ENCODE measurements at places on chromosomes 5 and 9.

DNA sequence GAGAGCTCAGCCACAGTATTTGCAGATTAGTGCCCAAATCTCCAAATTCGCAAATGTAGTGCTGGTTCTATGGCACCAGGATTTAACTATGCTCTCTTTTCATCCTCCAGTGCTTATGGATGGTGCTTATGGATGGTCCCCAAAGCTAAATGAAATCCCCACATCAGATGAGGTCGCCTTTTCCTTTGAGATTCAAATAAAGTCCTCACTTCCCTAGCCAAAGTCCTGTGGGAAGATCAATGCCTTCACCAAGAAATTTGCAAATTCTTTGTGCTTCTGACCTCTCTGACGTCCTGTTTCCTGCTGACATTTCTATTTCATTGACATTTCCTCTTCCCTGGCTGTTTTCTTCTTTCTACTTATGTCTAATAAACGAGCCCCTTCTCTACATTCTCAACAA is 1077.0 kb upstream of the C9orf72 start:
- DNase-seq, result no peak

DNA sequence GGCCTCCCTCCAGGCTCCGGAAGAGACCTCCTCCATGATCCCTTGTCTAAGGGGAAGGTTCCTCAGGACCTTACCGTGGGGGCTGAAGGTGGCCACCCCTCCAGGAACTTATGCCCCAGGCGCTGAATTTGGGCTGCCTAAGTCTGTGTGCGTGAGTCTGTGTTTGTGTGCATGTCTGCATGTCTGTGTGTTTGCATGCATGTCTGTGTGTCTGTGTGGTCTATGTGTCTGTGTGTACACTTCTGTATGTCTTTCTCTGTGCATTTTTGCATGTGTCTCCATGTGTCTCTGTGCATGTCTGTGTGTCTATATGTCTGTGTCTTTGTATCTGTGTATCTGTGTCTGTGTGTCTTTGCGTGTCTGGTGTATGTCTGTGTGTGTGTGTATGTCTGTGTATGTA is 20.5 kb downstream of the ABO start:
- DNase-seq, result no peak

- DNase-seq, result no peak
These were observed 70.6 kb downstream of the DOCK2 start for GRCh38 chr5:169707686-169708085.

GRCh38 chr9:80025796-80026520 is 454.2 kb downstream of the TLE4 start:
- no peak for DNase-seq

- DNase-seq, result peak; percentile 75
These were observed 2.9 kb downstream of the NR4A3 start for GRCh38 chr9:99824378-99825171.

- DNase-seq, result no peak
These were observed 358.8 kb upstream of the TRPC7 start for GRCh38 chr5:136724161-136724560.

DNA sequence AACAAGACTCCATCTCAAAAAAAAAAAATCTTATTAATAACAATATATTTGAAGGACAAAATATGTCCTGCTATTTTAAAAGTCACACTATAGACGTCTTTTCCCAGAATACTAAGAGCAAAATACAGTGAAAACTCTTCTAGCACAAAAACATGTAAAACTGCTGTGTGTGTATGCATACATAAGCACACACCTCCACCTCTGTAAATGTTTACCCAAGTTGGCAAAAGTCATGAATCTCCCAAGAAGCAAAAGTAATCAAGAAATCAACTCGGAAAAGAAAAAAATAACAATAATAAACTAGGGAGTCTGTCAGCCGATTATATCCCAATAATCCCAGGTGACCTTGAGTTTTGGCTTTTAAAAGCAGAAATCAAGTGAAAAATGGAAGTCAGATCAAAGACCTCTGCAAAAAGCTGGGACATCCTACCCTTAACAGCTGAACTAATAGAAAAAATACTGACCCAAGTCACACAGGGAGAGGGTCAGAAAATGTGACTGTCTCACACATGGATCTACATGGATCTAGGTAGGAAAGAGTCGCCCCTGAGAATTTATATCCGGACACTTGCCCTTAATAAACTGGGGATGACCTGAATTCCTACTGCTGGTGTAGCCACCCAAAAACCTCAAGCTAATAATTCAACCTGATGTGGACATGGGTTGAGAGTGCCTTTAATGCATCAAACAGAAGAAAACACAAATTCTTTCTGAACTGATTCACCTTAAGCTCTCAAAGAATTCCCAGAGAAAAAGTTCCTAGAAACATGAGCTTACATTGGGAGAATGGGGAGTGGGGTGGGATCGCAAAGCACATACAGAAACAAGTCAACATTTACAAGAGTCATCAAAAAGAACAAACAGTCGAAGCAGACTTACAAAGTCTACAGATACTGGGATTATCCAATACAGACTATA is 29.9 kb downstream of the LPAR1 start:
- no peak for DNase-seq

DNA sequence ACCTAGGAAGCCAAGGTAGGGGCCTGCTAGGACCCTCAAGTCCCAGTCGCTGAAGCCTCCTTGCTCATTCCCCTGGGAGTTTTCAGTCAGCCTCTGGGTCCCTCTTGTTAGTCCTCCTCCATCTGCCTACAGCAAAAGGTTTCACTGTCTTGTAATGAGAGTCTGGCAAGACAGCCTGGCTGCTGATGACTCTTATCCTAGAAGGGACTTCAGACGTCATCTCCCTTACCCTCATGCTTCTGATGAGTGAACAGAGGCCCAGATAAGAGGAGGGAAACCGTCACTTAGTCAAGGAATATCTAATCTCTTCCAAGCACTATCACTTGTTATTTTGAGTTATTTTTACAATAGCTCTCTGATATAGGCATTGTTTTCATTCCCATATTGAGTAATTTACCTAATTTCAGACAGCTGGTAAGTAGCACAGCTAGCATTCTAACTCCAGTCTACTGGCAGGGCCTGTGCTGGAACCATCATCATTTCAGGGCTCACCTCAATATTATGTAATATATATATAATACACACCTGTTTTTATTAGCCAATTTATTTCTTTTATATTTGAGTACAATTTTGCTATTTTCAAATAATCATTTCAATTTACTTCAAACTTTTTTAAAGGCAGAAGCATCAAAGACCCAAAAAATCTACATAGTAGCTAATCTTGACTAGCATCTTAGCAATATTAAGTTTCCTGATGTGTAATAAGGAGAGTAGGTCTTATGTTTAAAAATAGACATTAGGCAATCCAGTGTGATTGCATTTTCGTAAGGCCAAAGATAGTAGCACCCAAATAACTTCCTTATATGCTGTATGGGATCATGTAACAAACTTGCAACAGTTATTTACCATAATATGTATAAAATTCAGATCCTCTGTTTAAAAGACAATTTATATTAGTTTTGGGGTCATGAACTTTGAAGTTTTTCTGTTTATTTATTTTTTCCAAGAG is 7.9 kb downstream of the CMYA5 start:
- DNase-seq, result no peak

GRCh38 chr9:36492865-36493264 is 79.8 kb upstream of the MELK start:
- DNase-seq, result peak; percentile 72

GRCh38 chr5:150277043-150277442 is 12.5 kb downstream of the CAMK2A start:
- no peak for DNase-seq

- peak; percentile 91 for DNase-seq
These were observed 588 bp downstream of the TRAF2 start for GRCh38 chr9:136886610-136887597.

- DNase-seq, result no peak
These were observed 224.3 kb upstream of the S1PR3 start for GRCh38 chr9:88766778-88767503.

GRCh38 chr5:58241389-58241788 is 218.5 kb downstream of the PLK2 start:
- DNase-seq, result no peak

- DNase-seq, result no peak
These were observed 75.6 kb downstream of the USP20 start for GRCh38 chr9:129910628-129911567.

DNA sequence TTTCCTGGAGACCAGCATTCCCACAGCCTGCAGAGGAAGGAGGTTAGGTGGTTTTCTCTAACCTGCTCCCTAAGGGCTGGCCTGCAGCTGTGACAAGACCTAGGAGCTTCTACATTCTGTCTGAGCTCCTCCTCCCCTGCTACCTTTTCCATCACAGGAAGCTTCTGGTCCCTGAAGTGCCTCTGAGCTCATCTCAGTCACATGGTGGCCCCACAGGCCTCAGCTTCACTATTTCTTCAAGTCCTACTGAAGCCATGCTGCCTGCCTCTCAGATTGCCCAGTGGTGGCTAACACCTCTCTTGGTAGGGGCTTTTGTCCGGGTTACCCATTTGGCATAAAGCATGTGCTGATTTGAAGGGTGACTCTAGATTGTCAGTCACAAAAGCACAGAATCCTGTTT is 259.4 kb downstream of the CRB2 start:
- no peak for DNase-seq

DNA sequence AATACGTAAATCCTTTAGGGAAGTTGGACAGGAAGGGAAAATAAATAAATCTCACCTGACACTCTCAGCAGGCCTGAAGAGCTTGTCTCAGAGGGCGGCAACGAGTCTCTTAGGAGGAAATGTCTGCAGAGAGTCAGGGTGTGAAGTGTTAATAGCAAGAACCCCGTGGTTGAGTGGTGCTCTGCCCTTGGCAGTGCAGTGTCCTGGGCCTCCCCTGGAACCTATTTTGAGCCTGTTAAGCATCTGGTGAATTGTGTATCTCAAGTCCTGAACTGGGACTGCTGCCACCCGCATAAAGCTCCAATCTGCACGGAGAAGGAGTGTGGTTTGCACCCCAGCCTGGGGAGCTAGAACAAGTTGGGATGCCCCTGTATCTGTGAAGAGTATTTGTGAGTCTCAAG is 211.8 kb downstream of the GOLPH3 start:
- no peak for DNase-seq

DNA sequence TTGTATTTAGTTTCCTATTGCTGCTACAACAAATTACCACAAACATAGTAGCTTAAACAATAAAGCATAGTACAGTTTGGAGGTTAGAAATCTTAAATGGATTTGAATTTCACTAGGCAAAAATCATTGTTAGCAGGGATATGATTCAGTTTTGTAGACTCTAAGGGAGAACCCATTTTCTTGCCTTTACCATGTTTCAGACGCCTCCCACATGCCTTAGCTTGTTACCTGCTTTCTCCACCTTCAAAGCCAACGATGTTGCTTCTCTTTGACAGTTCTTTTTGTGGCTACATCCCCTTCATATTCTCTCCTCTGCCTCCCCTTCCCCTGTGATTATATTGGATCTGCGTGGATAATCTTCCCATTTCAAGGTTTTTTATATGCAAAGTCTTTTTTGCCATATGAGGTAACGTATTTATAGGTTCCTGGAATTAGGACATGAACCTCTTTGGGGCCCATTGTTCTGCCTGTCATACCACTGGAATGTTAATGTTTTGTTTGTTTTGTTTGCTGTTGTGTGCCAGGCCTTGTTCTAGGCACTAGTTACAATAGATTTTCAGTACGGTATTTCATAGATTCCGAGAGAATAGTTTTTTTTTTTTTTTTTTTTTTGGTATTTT is 54.1 kb downstream of the UHRF2 start:
- no peak for DNase-seq

- DNase-seq, result no peak
These were observed 228.9 kb downstream of the FANCC start for GRCh38 chr9:95088421-95089161.

DNA sequence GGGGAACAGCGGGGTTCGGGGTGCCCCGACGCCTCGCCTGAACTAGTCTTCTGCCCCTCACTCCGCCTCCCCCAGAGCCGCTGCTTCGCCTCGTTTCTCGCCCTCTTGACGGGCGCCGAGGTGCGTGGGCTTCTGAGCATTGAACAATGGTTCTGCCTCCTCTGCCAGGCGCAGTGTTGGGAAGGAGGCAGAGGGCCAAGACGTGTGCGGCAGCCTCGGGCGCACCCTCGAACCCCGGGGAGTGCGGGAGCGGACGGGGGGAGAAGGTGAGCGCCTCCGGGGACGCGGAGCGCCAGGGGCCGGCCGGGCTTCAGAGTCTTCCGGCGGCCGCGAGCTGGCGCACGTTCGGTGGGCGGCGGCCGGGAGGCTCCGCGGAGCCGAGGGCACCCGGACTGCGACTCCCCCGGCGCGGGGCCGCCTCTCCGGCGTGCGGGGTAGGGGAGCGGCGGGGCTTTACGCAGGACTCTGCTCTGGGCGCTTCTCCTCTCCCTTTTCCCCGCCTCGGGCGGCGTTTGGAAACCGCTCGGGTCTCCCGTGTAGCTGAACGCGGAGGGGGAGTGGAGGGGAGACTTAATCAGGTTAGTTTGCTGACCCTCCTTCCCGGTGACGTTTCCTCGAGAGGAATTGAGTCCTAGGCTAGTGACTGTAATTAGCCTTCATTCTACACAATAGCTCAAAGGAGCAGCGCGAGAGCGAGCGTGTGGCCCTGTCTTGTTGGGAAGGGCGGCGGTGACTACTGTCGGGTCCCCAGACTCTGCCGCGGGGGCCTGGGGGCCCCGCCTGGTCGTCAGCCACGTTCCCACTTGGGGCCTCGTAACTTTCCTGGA is 1.1 kb downstream of the VLDLR start:
- DNase-seq, result peak; percentile 3

- DNase-seq, result no peak
These were observed 982.5 kb downstream of the MAT2B start for GRCh38 chr5:164487939-164488338.
